ENCODE measurements at places on chromosomes 6 and 20.

DNA sequence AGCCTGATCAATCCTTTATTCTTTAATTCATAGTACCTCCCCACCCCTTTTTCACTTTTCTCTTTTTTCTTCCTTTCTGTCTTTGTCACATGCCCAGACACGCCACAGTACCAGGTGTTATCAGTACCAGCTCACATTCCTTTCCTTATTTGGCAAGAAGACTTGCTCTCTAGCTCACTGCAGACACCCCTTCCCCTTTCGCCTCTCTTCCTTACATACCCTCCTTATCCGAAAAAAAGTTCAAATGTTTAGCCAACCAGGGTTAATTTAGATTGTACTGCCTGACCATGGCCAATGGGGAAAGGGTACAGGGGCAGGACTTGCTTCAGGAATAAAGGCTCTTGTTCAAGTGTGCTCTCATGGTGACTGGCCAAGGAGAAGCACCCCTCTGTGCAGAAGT lies 9.3 kb upstream of the SIRPB2 start:
- no peak for DNase-seq

GRCh38 chr20:57316795-57317201 lies 12.8 kb upstream of the SPO11 start:
- no peak for DNase-seq

DNA sequence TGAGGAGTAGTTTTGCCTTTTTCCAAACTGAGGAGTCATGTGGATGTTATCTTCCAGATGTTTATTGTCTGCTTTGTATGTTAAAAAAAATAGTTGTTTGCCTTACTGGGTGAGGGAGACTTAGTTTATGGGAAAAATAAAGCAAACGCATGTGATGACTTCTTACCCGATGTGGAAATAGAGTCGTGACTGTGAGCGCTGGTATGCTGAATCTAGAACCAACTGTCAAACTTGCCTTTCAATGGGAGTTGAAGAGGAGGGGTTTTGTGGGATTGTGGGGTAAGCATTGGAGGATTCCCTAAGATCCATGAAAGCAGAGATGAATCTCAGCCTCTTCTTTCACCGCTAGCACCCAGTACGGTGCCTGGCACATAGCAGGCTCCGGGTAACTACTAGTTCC lies 5.3 kb downstream of the DCBLD1 start:
- no peak for DNase-seq

DNA sequence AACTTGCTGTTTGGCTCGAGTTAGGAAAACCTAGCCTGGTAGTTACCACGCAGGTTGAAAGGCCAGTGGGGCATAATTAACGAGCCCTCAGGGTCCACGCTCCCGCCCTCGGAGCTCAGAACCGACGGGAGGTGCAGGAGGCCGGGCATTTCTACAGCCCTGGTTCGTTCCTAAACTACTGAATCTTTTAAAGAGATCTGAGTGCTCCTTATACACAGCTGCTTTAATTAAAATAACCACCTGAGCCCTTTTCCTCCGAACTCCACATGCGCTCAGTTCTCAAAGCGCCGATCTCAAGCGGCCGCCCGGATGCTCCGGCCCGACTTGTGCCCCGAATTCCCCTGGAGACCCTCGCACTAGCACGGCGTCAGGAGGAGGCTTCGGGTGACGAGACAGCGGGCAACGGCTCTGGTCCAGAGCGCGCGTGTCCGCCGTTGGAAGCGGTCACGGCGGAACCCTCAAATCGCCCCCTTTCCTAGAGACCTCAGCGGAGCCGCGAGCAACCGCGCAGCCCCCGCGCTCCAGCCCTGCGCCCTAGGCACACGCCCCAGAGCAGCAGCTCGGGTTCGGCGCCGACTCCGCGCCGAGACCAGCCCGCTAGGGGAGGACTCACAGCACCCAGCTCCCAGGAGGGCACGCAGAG lies 397 bp downstream of the WDR27 start:
- no peak for DNase-seq

Data from CD4-positive, alpha-beta memory T cell (primary cell).